Mammary epithelial cell (primary cell): ENCODE measurements at places on chromosomes 4 and X. TPM values are rescaled to one million over a fixed set of nuclear protein-coding genes. Genes with fewer than 3 reads are reported as not detected.

PPEF1 gene
- polyA plus RNA-seq, result not detected

BBS12 gene
- 2.6 TPM for polyA plus RNA-seq

KCNE5 gene
- polyA plus RNA-seq, result 0.27 TPM

FGF13 gene
- polyA plus RNA-seq, result not detected

CDS1 gene
- polyA plus RNA-seq, result 18.2 TPM

COL25A1 gene
- not detected for polyA plus RNA-seq

GYPE gene
- not detected for polyA plus RNA-seq

DACH2 gene
- polyA plus RNA-seq, result 0.05 TPM

TIMM17B gene
- 55.5 TPM for polyA plus RNA-seq

CSAG1 gene
- not detected for polyA plus RNA-seq

SLC6A8 gene
- 82.3 TPM for polyA plus RNA-seq

C1QTNF7 gene
- not detected for polyA plus RNA-seq

HTATSF1 gene
- polyA plus RNA-seq, result 0.26 TPM

KLHL34 gene
- not detected for polyA plus RNA-seq

SERPINA7 gene
- not detected for polyA plus RNA-seq

NRK gene
- polyA plus RNA-seq, result 0.54 TPM

IL13RA2 gene
- 2.9 TPM for polyA plus RNA-seq

SUPT20HL1 gene
- not detected for polyA plus RNA-seq

SLC9B2 gene
- polyA plus RNA-seq, result 8.9 TPM

CORIN gene
- polyA plus RNA-seq, result 0.05 TPM

CXorf49 gene
- polyA plus RNA-seq, result not detected
